ENCODE measurements at places on chromosomes 13 and 19. TPM values are rescaled to one million over a fixed set of nuclear protein-coding genes. Genes with fewer than 3 reads are reported as not detected.

Gene IGLON5
- polyA plus RNA-seq = 0.15 TPM

Gene MPHOSPH8
- polyA plus RNA-seq = 23.1 TPM

Gene POSTN
- polyA plus RNA-seq = 49.7 TPM

Gene OR7G2
- not detected for polyA plus RNA-seq

Gene ACP7
- 0.13 TPM for polyA plus RNA-seq

Gene NAPSA
- 268 TPM for polyA plus RNA-seq

Gene DPF1
- not detected for polyA plus RNA-seq

Gene BRD4
- 14.3 TPM for polyA plus RNA-seq

Gene ZNF99
- 0.13 TPM for polyA plus RNA-seq

DNA sequence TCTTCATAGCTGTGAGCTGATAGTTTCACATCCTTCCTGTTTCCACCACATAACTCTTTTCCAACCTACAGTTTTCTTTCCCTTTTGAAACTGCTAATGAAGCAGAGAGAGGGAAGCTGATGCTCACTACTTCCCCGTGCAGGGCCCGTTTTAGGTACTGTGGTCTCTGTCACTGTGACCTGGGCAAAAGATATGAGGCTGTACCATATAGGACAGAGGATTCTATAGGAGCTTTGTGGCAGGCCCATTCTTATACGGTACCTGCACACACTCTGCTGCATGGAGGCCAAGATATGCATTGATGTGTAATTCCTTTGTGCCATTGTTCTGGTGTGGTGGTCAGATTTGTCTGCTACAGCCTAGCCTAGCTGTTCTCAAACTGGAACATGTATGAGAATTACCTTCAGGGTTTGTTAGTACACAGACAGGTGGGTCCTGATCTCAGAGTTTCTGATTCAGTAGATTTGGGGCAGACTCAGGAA is 577.3 kb downstream of the LMO7 start:
- DNase-seq = no peak

DNA sequence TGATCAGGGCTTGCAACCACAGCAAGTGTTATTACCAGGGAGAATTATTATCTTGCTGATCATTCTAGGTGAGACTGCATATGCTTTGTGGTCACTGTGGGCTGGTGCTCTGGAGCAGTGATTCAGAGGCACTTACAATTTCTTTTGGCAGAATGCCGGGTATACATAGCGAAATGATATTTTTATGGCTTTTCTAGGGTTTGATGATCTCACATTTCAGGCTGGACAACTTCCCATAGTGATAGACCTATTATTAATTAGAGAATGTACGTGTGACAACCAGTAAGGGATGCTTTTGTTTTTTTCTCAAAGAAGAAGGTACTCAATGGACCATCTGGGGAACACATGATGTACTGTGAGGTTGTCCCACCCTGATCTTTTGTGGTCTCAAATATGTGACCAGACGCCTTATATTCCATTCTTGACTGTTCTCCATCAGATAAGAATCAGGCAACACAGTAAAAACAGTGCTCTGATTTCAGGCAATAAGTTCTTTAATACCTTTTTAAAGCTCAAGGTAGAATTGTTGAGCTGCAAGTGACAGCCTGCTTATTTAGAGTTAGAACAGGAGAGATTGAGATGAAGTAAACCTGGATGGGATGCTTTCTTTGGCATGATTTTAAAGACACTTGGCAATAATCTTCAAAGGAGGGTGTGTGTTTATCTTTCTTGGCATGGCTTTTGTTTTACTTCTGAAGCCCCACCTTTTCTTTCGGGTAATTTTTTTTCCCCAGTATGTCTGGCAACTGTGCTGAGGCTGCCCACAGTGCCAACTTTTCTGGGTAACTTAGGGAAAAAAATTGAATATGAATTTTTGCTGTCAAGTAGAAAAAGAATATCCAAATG is 27.4 kb upstream of the SCEL start:
- DNase-seq = no peak

DNA sequence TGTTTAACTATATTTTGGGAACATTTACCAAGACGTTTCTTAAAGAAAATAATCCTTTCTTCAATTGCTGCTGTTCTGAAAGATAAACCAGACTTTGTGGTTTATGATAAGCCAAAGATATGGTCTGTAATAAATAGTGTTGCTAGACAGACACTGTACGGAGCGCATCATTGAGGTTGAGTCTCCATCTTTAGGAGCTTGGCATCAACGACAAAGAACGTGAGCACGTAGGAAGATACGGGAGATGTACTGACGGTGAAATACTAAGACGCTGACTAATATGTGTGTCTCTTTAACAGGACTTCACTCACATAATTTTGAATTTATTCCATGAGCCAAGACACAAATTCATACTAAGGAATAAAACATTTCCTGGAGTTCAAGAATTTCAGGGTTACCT is 16.2 kb downstream of the TEX29 start:
- no peak for DNase-seq

DNA sequence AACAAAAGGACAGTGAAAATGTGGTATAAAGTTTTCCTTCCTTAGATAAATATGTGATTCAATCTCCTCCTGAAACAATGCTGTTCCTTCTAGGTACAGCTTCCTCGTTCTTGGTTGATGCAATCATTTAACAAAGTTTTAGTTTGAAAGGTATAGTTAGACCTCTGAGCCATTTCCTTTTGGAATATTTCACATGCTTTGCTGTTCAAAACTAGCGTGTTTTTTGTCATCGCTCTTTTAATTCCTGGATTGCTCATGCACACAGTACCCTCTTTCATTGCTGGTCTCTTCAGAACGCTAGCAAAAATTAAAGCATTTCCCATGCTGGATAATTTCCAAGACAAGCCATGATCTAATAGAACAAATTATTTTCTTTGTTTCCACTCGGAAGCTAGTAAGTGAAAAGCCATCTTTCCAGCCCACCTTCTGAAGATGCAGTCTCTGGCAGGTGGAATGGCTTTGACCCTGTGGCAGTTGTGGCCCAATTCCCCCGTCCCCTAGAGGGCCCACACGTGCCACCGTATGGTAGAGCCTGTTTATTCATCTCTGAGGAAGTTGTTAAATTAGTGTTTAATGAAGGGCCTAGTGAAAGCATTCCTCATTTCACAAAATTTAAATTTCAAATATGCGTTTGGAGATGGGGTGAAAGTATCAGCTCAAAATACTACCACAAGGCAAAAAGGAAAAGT is 1040.6 kb upstream of the SLC10A2 start:
- peak; percentile 15 for DNase-seq

GRCh38 chr19:37869766-37870340 is 36.5 kb downstream of the WDR87 start:
- no peak for DNase-seq

DNA sequence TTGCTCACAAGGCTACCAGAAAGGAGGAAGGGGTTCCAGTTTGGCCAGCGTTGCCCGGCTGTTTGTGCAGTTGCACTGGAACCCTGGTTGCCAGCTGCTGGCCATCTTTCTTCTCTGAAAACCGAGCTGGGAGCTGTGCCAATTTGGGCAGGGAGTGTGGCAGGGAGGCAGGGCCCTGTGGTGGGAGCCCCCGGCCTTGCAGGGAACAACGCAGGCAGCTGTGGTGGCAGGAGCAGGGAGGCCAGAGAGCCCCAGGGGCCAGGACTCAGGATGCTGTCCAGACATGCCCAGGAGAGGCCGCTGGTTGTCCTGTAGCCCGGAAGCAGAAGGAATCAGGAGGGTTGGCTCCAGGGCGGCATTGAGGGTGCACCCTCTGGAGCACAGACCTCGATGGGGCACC is 4.8 kb downstream of the KMT5C start:
- DNase-seq = no peak

DNA sequence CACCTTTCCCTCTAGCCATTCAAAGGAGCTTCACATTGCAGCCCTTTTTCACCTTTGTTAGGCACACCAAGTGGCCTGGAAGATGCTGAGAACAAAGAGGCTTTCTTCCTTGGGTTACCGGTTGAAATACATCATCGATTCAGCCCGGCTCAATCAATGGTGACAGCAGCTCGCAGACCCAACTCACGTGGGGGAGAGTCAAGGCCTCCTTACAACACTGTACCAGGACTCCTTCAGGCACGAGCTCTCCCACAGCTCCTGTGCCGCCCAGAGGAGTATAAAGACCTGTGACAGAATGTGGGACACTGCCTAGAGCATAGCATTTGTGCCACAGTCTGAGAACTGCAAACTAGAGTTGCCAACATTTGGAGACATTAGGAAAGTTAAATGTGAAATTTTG is 3.9 kb upstream of the LRRC63 start:
- no peak for DNase-seq

- no peak for DNase-seq
Measured at GRCh38 chr13:47110833-47111240, 214.0 kb upstream of the HTR2A start.

DNA sequence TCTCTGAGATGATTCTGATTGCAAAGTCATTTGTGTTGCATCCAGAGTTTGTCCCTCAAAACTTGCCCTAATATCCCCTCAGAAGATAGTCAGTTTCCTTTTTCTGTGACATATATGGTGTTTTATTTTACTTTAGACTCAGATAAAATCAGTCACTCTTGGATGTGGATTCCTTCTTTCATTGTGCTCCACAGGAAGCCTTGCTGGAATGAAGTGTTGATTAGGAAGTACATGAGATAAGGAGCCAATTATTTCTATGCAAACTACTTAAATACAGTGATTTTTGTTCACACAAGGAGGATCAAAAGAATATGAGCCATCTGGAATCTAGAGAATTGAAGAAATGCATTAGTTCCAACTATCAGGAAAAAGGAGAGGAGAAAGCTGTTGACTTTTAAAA is 107.6 kb upstream of the RXFP2 start:
- DNase-seq = no peak

DNA sequence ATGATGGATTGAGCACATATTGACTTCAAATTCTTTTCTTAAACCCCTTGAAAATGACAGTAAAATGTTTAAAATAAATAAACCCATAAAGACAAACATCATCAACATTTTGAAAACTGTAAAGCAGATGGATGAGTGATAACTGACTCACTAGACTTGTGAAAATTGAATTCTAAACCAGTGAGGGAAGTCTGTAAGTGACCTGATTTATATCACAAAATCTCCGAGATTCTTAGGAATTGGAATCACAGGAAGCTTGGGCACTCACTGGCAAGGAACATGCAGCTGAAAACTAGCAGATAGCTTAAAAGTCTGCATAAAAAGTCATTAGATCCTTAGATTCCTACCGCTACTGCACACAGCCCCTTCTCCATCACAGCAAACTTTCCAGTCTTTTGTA is 51.3 kb upstream of the TSC22D1 start:
- DNase-seq = no peak

DNA sequence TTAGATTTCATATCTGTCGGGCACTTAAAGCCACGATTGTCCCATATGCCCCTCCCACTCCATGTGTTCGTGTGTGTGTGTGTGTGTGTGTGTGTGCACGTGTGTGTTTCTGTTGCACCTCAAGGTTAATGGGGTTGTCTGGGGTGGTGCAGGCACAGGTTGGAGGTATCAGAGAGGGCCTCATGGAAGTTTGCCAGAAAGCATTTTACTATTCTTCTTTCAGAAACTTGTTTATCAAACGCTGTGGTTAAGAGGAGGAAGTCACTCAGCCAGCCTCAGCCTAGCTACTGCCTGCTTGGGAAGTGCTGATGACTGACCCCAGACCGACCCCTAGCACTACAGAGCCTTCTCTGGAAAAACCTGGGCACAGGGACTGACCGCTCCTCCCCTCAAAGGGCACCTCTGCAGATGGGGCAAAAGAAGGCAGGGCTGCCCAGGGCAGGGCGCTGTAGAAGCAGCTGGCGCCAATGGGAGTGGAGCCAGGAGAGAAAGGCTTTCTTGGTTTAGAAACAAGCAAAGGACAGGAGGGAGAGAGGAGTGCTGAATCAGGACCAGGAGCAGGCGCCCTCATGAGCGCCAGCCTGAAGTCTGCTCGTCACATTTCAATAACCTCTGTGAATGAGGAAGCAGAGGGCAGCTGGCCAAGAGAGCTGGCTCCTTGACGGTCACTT is 3.9 kb downstream of the SIAH3 start:
- DNase-seq = peak; percentile 66

DNA sequence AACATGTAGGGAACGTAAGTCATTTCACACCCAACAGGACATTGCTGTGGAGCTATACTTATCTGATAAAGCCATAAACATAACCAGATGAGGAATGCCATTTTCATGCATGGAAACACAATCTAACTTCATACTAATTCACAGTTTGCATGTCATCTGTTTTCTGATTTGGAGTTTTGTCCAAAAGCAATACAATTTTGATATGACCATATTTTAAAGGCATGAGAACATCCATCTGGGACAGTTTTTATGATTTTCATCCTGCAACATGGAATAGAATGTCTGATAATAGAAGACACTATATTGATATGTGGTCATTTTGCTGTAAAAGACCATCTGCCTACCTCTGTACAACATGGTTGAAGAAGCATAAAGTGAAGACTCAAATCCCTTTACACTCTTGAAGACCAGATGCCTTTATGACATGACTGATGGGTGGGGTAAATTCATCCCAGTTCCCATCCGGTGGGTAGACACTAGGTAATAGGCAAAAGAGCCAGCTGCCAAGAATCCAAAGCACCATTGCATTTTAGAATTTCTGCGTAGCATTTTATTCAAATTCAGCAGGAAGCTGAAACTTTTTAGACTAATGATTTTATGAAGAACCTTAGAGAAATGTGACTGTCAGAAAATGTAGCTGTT is 309.8 kb downstream of the LMO7 start:
- no peak for DNase-seq

- DNase-seq = no peak
Measured at GRCh38 chr19:47228937-47229675, 1.9 kb downstream of the BBC3 start.

GRCh38 chr13:26563713-26564112 is 6.2 kb downstream of the WASF3 start:
- DNase-seq = no peak

GRCh38 chr19:43504426-43505185 is at the start of gene PHLDB3:
Gene PHLDB3 (minus strand): TSS chr19:43504746. CDS start chr19:43504118, 628 bp downstream.
- peak; percentile 83 for DNase-seq

- peak; percentile 33 for DNase-seq
Measured at GRCh38 chr19:31164791-31165251, 184.4 kb downstream of the TSHZ3 start.

- DNase-seq = no peak
Measured at GRCh38 chr13:21328836-21329477, 130.1 kb downstream of the ZDHHC20 start.

- DNase-seq = peak; percentile 61
Measured at GRCh38 chr13:113616281-113616906, 31.8 kb downstream of the TFDP1 start.

- DNase-seq = no peak
Measured at GRCh38 chr19:4577020-4577782, 17.7 kb upstream of the SEMA6B start.

- DNase-seq = no peak
Measured at GRCh38 chr19:56858026-56858425, 17.5 kb upstream of the PEG3 start.

GRCh38 chr19:46950526-46951170 is 69.0 kb upstream of the NPAS1 start:
- no peak for DNase-seq

GRCh38 chr19:51158474-51159129 is 16.5 kb downstream of the SIGLEC7 start:
- peak; percentile 22 for DNase-seq

- no peak for DNase-seq
Measured at GRCh38 chr19:41575998-41576397, at the start of gene CEACAM21. Gene CEACAM21 (plus strand): TSS chr19:41576166. CDS start chr19:41576275, 109 bp downstream.

- DNase-seq = peak; percentile 72
Measured at GRCh38 chr19:42440357-42441048, 2.2 kb downstream of the CXCL17 start.

- DNase-seq = no peak
Measured at GRCh38 chr13:40116008-40116407, 460.5 kb downstream of the COG6 start.

GRCh38 chr13:94123557-94123956 is 355.9 kb downstream of the DCT start:
- DNase-seq = no peak
